Right cardiac atrium (tissue), 5 donors: ENCODE measurements at places on chromosomes 7 and 10.

DNA sequence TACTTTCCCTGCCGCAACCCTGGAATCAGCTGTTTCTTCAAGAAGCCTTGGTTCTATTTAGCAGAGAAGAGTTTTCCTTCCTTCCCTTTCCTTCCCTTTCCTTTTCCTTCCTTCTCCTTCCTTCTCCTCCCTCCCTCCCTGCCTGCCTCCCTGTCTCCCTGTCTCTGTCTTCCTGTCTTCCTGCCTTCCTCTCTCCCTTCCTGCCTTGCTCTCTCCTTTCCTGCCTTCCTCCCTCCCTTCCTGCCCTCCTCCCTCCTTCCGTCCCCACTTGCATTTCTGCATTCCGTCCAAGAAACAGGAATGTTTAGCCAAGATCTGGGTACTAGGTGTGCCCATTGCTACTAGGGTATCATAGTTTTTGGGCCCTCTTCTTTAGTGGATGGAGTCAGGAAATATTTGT, 21.9 kb downstream of the SND1 start:
- no peak for DNase-seq

DNA sequence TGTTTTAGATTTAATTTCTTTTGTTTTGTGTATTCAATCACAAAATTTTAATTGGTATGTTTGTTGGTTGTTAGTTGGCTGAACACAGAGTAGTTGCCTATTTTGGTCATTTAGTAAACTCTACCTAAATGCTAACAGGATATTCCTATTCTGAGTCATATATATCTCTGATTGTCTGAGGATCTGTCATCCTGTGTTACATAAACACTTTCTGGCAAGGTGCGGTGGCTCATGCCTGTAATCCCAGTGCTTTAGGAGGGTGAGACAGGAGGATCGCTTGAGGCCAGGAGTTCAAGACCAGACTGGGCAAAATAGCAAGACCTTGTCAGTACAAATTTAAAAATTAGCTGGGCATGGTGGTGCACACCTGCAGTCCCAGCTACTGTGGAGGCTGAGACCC, 178.6 kb downstream of the PLCE1 start:
- DNase-seq: no peak

GRCh38 chr7:128962899-128963298, 25.2 kb downstream of the IRF5 start:
- no peak for DNase-seq

DNA sequence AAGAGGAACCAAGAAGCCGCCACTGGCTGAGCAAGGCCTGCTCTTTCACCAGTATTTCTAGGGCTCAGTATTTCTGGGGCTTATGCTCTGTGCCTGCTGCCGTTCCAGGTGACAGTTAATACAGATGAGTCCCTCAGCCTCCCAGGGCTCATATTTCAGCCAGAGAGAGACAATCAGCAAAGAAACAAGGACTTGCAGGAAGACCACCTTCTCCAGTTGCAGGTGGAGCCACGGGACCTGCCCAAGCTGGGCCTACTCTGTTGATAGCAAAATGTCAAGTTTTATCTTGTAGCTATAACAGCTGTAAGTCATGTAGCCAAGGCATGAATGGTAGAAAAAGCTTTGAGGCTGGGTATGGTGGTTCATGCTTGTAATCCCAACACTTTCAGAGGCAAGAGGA, 42.7 kb downstream of the NPTX2 start:
- no peak for DNase-seq

- DNase-seq: peak; percentile 36
Observed at GRCh38 chr10:96416643-96417042, 57.8 kb upstream of the OPALIN start.

- no peak for DNase-seq
Observed at GRCh38 chr10:130079614-130080460, 30.8 kb downstream of the C10orf143 start.

GRCh38 chr10:27245836-27246235, 5.2 kb upstream of the ACBD5 start:
- DNase-seq: no peak

DNA sequence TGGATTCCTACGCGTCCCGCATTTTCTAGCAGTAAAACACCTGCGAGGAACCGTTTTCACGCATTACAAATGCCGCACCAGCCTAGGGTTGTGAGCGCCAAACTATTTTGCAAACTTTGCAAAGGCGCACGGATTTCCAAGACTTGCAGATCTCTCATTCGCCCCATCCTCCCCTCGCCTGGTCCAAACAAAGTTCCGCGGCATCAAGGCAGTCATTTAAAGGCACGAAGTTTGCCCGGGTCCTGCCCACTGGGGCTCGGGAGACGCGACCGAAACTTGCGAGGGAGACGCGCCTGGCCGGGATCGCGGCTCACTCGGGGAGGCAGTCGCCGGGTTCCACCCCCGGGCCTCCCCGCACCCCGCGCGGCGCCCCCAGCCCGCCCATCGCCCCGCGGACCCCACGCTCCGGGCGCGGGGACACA, 613 bp downstream of the USP6NL start:
- peak; percentile 48 for DNase-seq

- DNase-seq: no peak
Observed at GRCh38 chr7:141381794-141382427, 169.3 kb upstream of the AGK start.

DNA sequence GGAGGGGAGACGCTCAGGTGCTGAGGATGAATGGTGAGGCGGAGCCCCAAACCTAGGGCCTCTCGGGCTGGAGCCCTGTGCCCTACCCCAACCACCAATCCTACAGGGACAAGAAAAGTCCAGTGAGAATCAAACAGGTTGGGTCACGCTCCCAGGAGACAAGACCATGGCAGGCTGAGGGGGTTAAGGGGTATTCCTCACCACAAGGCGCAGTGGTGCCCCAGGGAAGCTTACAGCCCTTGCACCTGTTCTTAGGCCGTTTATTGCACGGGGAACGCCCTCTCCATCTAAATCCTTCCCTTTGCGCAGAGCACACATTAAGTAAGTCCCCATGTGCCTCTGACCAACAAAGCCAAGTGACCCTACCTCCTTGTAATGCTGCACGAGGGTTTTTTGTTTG, 3.5 kb downstream of the FZD9 start:
- DNase-seq: no peak

- no peak for DNase-seq
Observed at GRCh38 chr10:10293041-10293440, 724.6 kb upstream of the CELF2 start.

GRCh38 chr7:95955748-95956147, 183.4 kb downstream of the DYNC1I1 start:
- DNase-seq: no peak

- DNase-seq: peak; percentile 60
Observed at GRCh38 chr10:60429084-60429849, 39.6 kb upstream of the ANK3 start.

- no peak for DNase-seq
Observed at GRCh38 chr10:96988426-96988825, 156.3 kb downstream of the LCOR start.

- DNase-seq: no peak
Observed at GRCh38 chr7:105816266-105816843, 60.0 kb downstream of the ATXN7L1 start.

DNA sequence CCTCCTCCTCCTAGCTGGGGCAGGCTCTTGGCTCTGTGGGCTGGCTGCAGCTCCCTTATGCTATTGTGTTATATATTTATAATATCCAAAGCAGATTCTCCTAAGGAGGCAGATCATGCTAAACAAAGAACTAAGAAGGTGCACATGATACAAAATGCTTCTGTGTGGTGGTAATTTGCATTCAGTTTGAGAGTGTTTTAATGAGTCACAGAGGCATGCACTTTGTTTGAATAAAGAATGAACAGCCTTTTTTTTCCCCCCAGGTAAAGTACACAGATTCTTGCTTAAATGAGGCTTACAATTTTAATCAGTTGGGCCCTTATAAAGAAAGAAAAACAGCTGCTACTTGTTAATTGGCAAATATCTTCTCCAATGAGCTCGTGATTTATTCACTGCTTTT, 95.0 kb downstream of the FANK1 start:
- DNase-seq: no peak

- peak; percentile 69 for DNase-seq
Observed at GRCh38 chr7:135169141-135169963, 1.2 kb downstream of the CYREN start.
